ENCODE measurements at places on chromosomes 3 and 15.

DNA sequence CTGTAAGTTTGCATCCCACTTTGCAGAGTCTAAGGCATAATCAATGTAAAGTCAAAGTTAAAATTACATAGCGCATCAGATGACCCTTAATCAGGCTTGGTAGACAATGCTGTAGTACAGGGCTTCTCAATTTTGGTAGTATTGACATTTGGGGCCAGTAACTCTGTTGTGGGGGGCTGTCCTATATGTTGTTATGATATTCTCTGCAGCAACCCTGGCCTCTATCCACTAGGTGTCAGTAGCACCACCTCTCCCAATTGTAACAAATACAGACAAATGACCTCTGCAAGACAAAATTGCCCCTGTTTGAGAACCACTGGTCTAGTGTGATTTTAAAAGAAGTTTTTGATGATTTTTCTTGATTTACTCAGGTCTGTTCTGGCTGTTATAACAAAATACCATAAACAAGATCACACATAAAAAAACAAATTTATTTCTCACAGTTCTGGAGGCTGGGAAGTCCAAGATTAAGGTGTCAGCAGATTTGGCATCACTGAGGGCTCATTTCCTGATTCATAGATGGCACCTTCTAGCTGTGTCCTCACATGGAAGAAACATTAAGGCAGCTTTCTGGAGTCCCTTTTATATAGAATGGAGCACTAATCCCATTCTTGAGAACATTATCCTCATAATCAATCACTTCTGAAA, 37.6 kb upstream of the SLC9A9 start:
- DNase-seq: no peak

- no peak for DNase-seq
Observed at GRCh38 chr3:135218304-135218703, 423.2 kb downstream of the EPHB1 start.

GRCh38 chr15:28979208-28979841, 93.6 kb downstream of the APBA2 start:
- DNase-seq: peak; percentile 25

DNA sequence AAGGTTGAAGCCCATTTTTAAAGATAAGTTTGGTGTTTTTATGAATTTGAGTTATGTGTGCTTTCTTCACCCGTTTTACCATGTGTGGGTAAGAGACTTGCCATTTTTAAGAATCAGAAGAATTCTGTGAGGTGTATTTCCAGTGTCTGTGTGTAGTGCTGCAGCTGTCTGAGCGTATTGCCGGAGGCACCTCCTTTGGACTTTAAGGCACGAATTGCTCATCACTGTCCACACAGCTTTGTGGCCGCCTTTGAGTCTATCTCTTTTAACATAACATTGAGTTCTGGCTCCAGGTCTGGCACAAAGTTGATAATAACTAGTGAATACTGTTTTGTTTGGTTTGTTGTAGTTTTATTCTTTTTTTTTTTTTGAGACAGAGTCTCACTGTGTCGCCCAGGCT, 25.8 kb downstream of the SCG5 start:
- no peak for DNase-seq

GRCh38 chr3:163821841-163822240, 1256.5 kb downstream of the SI start:
- DNase-seq: no peak

- no peak for DNase-seq
Observed at GRCh38 chr3:22977042-22977441, 226.1 kb upstream of the UBE2E2 start.

GRCh38 chr3:194931347-194931746, 245.7 kb downstream of the FAM43A start:
- no peak for DNase-seq

DNA sequence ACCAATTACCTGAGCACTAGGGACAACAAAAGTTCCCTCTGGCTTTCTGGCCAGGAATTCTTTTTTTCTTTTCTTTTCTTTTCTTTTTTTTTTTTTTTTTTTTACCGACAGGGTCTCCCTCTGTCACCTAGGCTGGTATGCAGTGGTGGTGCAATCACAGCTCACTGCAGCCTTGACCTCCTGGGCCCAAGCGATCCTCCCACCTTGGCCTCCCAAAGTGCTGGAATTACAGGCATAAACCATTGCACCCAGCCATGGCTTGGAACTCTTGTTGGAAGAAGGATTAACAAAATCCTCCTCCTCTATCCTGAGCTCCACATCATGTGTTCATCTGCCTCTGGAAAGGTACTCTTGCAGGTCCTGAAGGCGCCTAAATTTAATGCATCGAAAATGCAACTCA, 2.9 kb upstream of the LTF start:
- no peak for DNase-seq
